Stimulated activated CD8-positive, alpha-beta memory T cell treated with anti-CD3 and anti-CD28 coated beads, Interleukin-4, amount 100 ng/mL, for 4 hours (primary cell): ENCODE measurements at places on chromosomes 7 and 10.

DNA sequence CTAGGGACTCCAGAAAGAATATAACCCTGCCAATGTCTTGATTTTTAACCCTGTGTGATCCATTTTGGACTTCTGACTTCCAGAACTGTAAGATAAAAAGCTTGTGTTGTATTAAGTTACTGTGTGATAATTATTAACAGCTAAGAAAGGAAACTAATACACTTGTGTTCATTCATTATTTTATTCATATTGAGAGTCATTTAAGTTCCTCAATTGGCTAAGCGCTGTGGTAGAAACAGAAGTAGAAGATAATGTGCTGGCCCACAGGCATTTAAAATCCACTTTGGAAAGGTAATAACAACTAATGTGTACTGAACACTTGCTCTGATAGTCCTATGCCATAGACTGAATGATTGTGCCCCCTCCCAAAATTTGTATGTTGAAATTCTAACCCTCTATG is 471.7 kb upstream of the GHITM start:
- DNase-seq = no peak

DNA sequence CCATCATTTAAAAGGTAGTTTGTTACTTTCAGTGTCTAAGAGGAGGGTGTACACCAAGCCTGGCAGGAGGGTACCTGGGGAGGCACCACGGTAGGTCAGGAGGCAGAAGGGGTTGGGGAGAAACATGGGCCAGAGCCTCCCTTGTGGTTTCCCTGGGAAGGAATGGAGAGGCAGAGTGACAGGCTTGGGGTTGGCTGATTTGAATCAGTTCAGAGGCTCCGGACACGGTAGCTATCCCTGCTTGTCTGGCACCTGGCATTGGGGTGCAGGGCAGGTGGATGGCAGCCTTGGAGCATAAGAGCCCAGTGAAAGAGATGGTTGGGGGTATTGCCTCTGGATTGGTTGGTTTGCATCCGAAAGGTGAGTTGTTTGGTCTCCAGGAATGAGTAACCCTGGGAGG is 30.2 kb upstream of the PFKP start:
- DNase-seq = no peak

DNA sequence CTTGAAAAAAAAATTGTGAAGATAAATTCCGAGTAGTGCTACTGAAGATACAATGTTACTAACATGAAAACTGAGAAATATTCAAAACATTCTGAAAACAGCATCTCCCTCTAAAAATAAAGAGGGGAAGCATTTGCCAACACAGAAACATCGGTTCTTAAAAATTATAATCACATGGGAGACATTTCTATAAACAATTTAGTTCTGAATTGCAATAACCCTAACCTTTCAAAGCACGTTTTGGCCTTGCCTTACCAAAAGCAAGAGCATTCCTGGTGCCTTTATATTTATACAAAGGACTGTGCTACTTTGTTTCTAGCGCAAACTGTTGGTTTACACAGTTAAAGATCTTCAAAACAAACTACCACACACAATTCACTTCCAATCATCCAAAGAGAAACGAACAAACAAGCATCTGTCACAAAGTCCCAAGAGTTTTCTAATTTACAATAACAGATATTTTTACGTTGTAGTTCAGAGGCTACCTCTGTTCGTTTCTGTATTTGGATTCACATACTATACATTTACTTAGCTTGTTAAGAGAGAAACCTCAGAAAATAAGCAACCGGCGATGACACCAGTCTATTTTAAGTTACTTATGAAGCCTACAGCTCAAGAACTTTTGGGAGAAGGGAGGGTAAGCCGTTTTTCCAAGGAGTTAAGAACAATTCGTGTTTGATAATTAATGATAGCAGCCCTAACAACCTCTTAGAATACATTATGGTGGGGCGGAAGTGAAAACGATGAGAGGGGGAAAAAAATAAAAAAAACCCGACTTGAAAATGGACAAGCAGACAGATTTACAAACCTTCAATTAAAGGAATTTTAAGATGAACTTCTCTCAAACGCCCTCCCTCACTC is 1.3 kb downstream of the ABI1 start:
- DNase-seq = no peak

DNA sequence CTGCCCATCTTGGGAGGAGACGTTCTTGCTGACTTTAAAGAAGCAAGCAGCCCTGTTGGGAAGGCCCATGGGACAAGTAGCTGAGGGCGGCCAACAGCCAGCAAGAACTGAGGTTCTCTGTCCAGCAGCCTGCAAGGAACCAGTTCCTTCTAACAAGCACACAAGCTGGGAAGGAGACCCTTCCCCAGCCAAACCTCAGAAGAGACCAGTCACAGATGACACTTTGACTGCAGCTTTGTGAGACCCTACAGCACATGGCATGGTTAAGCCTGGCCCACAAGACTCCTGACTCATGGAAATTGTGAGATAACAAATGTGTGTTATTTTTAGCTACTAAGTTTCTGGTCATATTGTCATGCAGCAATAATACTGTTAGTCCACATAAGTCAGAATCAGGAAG is 99.9 kb downstream of the PRLHR start:
- DNase-seq = no peak

DNA sequence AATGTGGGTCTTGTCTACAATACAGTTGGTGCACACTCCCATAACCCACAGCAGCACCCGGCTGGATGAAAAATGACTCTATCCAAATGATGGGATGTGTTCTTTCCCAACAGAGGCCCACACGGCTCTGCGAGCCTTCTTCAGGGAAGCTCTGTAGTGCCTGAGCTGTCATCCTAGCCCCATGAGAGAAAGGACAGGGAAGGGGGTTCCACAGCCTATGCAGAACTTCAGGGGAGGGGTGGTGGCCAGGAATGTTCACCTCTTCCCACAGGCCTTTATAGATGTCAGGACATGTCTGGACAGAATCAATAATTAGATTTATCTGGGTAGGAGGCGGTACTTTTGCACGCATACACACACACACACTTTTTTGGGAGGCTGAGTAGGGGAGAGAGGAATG is 109.0 kb downstream of the JCAD start:
- no peak for DNase-seq

DNA sequence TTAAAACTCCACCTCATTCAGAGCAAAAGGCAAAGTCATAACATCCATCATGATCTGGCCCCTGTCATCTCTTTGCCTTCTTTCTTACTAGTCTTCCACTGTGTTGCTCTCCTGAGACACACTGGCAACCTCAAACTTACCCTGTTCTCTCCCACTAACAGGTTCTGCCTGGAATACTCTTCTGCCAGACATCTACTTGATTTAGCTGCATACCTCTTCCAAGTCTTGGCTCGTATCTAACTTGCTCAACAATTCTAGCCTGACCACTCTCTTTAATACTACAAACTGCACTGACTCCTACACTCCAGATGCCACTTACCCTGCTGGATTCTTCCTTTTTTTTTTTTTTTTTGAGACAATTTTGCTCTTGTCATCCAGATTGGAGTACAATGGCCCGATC is 167.0 kb upstream of the MTPN start:
- DNase-seq = no peak

DNA sequence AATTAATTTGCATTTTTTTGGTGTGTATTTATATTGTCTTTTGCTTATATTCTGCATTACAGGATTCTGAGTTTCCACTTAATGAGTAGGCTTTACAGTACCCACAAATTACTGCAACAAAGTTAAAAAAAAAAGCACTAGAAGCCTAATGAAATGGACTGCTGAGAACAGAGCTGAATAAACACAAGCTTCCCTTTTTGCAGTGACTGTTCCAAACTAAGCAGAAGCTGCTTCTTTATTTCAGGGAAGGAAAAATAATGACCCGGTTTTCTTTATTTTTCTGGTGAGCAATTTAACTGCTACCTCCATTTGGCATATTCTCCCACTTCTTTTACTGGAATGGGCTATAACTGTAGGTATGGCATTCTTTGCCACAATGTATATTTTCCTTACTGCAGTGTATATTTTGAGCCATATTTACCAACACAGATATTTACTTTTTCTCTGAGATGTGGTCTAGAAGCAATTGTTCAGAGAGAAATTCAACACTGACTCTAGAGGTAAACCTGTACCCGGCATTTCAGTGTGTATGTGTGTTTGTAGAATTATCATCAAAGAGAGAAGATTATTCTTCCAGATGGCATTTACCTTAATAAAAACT is 56.9 kb downstream of the HDAC9 start:
- no peak for DNase-seq

- no peak for DNase-seq
Measured at GRCh38 chr10:24209432-24209771, 464 bp downstream of the KIAA1217 start.

DNA sequence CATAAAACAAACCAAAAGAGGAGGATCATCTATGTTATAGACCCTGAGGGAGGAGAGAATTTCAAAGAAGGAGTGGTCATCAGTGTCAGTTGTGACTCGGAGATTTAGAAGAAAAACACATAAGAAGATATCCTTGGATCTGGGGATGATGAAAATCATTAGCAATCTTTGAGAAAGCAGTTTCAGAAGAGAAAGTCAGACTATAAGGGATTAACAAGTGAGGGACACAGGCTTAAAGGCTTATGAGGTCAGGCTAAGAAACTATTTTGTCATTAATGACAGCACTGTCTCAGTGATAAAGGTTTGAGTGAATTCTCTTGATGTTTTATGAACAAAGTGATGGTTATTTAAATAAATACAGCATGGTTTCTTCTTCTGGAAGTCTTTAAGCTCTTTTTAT is 6.1 kb upstream of the GPR85 start:
- no peak for DNase-seq

- DNase-seq = no peak
Measured at GRCh38 chr7:80018941-80019808, 115.5 kb upstream of the GNAI1 start.

DNA sequence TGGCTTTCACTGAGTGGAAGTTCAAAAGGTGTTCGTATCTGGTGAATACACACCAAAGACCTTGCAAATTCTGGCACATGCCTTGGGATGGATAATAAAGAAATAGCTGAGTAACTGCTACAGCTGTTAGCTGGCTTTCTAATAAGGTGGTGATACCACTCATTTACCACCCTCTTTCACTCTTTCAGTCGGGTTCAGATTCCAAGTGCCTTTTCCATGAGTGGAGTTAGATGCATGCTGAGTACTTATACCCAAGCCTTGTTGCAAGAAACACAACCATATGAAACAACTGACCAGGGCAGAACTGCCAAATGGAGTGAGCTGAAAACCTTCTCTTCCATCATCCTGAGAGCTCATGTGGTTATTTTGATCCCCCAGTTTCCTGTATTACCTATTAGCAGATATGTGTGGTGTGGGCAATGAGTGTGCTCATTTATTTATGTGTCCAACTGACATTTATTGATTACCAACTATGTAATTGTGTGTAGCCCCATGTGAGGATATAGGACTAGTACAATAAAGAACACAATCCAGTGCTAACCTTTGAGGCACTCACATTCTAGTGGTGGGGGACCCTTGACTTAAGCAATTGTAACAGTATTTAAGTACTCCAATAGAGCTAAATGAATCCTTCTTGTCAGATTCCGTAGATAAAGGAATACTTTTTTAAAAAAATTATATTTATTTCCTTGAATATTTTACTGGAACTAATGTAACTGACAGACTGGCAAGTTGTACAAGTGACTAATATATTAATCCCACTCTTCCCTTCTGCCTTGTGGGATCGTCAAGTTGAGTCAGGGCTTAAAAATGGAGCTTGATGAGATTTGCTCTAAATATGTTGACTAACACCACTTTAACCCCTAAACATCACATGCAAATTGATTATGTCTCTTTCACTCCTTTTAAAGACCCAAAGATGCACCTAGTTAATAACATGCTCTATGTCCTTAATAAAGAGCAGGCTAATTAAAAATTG is 124.7 kb downstream of the ARID5B start:
- no peak for DNase-seq

GRCh38 chr7:17558558-17559332 is 260.3 kb downstream of the AHR start:
- DNase-seq = no peak

DNA sequence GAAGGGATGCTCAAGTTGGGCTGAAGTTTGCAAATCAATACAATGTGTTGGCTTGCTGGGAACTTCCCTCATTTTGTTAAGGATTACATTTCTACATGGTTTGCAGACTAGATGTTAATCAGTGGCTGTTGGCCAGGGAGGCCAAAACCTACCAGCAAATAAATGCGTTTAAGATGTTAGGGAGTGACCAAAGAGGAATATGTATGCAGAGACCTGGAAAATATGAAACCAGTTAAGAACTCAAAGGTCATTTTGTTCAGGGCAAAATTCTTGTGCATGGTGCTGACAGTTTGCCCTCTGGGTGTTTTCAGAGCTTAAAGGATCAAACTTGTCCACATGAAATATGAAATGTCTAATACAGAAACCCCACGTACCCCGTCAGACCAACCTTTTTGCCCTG is 30.3 kb downstream of the GATA3 start:
- DNase-seq = no peak

DNA sequence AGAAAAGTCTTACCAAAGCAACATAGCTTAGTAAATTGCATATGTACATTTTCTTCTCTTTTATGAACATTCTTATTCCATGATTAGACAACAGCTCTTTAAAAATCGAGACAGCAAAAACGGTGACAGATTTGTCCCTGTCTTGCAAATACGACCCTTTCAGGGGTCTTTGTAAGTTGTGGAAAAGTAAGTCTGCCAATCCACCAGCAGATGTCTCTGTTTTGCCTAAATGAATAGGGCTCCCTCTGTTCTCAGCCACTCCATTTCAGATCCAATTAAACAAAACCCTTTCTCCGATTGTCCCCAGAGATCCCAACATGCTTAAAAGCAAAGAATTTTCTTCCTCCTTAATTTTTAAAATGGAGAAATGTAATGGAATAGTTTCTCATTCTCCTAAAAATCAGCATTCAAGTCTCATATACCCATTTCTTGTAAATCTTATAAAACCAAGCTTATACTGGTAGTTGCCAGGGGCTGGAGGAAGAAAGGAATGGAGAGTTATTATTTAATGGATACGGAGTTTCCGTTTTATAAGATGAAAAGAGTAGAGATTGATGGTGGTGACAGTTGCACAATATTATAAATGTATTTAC is 61.0 kb upstream of the NFE2L3 start:
- no peak for DNase-seq

DNA sequence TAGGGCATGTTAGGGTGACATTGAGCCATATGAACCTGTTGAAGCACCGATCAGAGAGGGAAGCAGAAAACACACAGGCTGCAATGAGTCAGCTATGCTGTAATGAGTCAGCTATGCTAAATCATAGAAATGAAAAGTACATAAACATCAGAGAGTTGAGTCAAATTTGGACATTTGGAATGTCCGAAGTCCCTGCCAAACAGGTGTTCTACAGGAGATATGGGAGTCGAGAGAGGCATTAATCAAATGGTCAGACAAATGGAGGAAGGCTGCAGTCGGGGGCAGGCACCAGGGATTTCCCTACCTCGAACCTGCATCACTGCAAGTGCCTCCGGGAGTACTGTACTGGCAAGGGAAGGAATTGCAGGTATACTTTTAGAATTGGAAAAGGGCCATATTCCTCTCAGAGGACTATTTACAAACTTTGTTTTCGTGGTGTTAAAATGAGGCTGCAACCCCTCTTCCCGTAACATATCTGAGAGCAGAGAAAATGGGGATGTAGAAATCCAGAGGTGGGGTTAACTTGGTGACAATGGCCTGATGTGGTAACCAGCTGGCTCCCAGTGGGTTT is 8.8 kb upstream of the ZC3HAV1 start:
- DNase-seq = no peak

GRCh38 chr7:47266799-47267198 is 315.1 kb downstream of the TNS3 start:
- no peak for DNase-seq
